Hindlimb muscle (tissue), 1 donor: ENCODE measurements at places on chromosomes 13 and 19.

- no peak for DNase-seq
Measured at GRCh38 chr19:8840708-8841107, 8.5 kb downstream of the MBD3L1 start.

DNA sequence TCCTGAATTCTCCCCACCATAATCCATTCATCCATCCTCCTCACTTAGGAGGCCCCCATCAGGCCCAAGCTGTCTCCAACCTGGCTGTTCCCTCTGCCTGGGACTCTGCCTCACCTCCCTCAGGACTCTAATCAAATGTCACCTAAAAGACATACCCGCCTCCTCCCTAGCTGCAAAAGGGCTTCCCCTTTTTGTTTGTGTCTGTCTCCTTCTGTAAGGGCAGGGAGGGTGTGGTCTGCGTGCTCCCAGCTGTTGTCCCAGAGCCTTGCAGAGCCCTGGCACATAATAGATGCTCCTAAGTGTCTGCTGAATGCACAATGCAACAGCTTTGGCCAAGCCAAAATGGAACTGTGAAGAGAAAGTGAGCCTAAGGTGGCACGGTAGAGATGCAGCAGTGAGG is 4.4 kb downstream of the TRIR start:
- DNase-seq: no peak

DNA sequence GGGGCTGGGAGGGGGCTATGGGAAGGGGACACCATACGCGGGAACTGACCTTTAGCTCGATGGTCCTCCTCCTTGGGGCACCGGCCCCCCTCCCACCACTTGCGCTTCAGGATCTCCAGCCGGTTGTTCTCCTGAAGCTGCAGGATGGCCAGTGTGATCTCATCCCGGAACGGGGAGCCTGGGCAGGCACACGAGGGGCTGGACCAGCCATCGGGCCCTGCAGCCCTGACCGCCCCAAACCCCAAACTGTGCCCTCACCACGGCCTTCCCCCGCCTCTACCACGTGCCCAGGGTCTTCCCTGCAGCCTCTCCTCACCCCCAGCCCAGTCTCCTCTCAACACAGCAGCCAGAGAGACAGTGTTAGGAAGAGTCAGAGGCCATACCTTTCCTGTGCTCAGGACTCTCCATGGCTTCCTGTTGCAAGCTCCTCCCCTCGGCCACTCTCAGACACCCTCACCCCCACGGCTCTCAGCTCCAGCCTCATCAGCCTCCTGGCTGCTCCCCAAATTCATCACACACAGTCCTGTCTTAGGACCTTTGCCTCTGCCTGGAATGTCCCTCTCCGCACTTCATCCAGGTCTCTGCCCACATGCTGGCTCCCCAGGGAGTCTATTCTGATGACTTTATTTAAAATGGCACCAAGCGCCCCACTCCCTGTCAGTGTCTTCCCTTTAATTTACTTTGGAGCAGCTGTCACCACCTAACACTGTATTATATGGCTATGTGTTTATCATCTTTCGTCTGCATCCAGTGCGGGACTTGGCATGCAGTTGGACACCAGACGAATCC is 9.7 kb upstream of the ATP1A3 start:
- no peak for DNase-seq

DNA sequence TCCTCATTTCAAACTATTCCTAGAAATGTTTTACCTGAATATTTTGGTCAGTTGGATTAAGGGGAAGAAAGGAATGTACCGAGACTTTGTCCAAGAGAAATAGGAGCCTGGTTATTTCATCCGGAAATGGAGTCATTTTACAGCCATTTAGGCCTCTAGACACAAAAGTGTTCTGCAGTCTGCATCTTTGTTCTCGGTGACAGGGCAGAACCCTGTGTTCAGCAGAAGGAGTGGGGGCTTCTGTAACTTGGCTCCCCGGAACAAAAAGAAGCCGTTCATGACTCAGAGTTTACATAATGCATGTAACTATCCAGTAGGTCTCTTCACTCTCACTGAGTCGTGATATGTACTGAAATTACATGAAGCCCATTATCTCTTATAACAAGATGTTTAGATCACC is 21.6 kb upstream of the FNDC3A start:
- DNase-seq: no peak

DNA sequence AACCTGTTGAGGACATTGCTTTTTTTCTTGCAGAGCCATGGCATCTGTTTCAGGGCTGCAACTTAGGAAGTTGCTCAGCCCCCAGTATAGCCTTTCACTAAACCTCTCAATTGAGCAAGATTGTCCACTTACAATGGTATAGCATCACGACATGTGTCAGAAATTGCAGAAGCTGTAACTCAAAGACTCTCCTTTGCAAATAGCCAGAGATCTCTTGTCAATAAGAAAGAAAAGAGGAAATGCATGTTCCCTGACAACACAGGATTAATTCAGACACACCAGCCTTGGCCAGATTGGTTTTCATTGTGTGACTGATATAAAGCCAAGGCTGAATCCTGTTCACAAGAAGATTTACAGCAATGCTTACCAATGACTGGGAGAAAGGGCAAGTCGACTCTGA is 38.7 kb upstream of the CYSLTR2 start:
- DNase-seq: no peak

DNA sequence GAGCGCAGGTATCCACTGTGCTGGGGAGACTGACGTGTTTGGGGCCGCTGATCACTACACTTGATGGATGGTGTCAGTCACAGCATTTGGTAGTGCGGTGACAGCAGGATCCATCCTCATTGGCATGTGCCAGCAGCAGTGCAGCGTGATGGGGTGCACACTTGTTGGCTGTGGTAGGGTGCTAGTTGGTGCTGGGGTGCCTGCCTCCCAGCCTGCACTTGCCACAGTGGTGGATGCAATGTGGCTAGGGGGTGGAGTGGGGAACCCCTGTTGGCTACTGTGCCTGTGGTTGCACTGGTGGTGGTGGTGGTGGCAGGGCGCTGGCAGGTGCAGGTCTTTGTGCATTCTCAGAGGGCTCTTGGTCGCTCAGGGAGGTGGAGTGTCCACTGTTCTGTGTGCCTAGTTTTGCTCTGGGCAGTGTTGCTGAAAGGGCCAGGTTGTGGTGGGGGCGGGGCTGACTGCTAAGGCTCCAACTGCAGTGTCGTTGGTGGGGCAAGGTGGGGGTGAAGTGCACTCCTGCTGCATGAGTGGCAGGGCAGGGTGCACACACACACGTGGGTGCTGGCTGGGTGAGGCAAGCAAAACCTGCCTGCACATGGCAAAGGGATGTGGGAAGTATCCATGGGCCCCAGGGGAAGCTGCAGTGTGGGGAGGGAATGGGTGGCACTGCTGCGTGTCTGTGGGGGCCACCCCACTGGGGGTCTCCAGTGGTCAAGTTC is 84.8 kb downstream of the ZMYM2 start:
- DNase-seq: no peak

DNA sequence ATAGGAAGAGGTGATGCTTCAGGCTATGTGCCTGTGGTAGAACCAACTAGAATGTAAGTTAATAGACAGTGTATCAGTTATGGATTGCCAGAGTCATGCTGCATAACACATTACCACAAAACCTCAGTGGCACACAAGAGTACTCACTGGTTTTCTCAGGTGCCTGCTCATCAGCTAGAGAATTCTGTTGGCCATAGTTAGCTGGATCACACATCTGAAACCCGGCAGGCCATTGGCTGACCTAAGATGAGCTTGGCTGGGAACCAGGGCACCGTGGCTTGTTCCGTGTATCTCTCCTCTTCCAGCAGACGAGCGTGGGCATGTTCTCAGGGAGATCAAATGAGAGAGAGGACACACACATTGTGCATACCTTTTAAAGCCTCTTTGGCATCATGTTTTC is 76.7 kb downstream of the TEX26 start:
- no peak for DNase-seq

GRCh38 chr19:43498233-43498842 is 6.2 kb downstream of the PHLDB3 start:
- peak; percentile 81 for DNase-seq

DNA sequence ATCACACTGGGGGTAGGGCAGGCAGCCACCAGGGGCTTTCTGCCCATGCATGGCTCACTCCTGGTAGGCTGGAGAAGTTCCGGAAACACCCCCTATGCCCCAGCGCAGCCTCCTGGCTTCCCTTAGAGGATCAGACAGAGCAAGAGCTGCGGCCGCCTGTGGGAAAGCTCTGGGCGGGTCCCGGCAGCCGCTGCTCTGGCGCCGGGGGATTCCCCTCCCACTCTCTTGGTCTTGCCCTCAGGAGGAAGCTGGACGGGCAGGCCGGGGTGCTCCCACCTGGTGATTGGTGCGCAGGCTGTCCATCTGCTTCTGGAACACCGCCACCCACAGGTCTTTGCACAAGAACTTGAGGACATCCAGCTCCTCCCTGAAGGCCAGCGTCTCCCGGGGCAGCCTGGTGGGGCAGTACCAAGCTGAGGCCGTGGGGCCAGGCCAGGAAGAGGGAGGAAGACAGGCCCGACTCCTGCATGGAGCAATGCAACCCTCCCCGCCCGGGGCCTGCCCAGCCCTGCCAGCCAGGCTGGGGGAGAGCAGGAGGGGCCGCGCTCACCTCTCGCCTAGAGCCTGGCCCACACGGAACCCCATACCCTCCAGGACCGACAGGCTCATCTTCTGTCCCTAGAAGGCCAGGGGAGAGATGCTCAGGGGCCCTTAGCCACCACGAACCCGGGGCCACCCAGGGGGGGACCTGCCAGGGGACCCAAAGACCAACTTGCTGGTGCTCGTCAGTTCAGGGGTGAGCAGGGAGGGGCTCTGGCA is 4.0 kb upstream of the NKPD1 start:
- no peak for DNase-seq

GRCh38 chr13:46289260-46289955 is 77.7 kb downstream of the LRRC63 start:
- no peak for DNase-seq

DNA sequence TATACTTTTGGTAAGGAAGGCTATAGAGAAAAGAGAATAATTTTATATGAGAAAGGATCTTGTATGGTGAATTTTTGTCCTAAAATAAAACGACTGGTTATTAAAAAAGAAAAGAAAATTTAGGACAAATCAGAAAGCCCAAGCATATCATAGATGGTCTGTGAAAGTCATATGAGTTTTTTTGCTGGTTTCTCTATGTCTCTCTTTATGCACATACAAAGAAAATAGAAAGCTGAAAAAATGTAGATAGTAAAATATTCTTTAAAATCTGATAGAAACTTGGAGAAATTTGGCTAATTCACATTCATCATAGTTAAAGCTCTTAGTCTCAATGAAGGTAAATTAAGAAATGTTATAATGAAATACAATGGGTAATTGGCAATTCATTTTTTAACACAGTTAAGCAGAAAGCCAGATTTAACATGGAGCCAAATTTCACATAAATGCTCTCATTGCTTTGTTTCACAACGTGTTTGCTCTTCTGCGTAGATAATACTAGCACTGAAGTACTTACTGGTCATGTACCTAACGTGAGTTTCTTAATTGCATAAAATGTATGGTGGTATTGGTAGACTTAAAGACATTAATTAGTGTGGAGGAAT is 621.5 kb upstream of the ATXN8OS start:
- DNase-seq: no peak

DNA sequence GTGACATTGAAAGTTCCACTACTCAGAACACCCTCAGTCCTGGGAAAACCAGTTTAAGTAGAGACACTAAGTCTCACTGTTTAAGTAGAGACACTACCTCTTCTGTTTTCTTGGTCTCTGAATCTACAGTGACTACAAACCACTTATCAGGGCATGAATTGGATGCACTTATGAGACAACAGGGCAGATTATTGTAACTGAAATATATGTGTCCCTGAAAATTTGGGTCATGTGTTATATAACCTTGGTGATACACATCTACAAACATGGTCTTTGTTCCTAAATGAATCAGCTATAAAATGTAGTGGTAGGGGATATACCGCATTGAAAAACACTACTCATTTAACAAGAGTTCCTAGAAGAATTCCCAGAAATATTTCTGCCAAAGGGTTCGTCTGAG is 55.7 kb downstream of the SERP2 start:
- no peak for DNase-seq

DNA sequence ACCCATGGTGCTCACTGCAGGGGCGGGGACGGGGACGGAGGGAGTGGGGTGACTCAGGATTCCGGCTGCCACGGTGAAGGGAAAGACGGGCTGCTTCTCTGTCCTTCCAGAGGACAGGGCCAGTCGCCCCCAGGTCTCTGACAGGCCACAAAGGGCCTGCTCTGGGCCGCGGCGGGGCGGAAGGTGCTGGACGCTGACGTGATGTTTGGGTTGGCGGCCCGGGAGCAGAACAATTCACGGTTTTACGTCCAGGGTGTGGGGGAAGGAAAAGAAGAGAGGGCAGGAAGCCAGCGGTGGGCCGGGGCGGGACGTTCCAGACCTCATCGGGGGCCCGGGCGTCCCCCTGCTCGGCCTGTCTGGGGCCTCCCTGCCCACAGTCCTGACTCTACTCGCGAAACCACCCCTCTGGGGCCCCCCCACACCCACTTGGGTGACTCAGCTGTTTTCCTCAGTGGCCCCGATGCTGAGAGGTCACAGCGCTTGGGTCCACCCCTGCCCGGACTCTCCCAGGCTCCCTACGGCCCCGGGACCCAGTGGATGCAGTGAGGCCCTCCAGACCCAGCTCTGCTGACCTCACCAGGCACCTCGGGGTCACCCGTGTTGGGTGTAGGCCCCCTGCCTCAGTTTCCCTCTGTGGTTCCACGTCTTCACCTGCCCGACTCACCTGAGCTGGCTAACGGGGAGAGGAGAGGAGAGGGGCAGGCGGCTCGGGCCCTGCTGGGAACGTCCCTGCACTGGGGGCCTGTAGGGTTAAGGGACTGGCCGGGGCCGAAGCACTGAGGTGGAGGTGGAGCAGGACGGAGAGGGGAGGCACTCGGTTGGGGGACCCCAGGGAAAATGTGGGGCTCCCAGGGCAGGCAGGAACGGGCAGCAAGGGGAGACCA is 29.2 kb downstream of the PIP5K1C start:
- DNase-seq: peak; percentile 76

GRCh38 chr13:109788372-109789111 is 2.2 kb upstream of the IRS2 start:
- no peak for DNase-seq

DNA sequence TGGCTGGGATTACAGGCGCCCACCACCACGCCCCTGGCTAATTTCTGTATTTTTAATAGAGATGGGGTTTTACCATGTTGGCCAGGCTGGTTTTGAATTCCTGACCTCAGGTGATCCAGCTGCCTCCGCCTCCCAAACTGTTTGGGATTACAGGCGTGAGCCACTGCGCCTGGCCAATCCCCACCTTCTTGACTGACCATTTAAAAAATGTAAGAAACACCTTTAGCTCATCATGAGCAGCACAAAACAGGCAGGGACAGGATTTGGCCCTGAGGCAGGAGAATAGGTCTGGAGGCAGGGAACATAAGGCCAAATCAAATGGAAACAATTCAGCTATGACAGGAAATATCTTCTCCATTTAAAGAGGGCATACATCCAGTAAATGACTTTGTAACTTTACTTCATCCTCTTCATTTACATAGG is 1.4 kb upstream of the MPV17L2 start:
- DNase-seq: no peak
